ENCODE measurements at places on chromosomes 6 and 20. TPM values are rescaled to one million over a fixed set of nuclear protein-coding genes. Genes with fewer than 3 reads are reported as not detected.

The RIPK1 gene
- total RNA-seq = 28.2 TPM

The CPXM1 gene
- 53.5 TPM for total RNA-seq

The LY6G6F gene
- not detected for total RNA-seq

The TP53INP2 gene
- 3.0 TPM for total RNA-seq

DNA sequence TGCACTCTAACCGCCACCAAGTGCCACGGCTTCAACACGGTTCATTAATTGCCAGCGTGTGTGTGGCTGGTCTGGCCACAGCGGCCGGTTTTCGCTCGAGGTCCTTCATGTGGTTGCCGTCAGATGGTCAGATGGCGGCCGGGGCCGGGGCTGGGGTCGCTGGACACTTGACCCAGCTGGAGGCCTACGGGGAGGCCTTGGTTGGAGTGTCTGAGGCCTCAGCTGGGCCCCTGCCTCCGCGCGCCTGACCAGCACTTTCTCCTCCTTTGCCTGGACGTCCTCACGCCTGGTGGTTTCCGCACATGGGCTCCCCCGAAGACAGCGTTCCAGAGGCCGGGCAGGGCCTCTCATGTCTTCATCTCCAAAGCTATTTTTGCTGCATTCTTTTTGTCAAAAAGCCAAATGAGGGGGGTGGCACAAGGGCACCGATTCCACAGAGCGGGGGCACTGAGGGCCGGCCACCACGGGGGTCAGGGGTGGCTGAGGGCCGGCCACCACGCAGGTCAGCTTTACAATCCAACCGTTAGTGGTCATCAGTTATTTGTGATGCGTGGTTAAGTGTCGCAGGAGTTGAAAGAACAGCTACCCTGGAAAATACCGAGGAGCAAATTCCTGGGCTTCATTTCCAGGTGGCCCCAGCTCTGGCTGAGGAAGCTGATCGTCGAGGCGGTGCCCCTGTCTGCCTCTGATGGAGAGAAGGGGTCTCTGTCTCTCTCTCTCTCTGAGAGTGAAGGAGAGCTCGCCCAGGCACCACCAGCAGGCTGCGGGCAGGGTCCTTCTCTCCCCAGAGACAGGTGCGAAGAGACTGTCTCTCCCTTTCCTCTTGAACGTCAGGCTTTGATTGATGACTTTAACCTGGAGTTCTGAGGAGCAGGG lies 50.5 kb upstream of the FRMD1 start:
- DNase-seq = no peak

DNA sequence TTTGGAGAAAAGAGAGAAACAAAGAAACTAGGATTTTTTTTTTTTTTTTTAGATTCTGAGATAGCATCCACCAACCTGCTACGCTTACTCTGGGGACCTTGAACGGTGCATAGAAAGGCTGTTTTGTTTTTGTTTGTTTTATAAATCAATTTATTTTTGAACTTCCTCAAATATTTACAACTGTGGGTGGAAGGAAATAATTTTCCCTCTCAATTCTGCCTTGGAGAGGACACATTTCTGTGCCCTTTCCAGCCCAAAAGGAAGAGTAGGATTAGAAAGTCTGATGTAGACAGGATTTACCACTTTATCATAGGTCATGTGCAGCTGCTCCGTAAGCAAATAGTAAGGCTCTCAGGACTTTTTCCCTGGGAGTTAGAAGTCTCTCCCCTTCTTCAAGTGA lies 190.5 kb downstream of the NKAIN2 start:
- DNase-seq = no peak

DNA sequence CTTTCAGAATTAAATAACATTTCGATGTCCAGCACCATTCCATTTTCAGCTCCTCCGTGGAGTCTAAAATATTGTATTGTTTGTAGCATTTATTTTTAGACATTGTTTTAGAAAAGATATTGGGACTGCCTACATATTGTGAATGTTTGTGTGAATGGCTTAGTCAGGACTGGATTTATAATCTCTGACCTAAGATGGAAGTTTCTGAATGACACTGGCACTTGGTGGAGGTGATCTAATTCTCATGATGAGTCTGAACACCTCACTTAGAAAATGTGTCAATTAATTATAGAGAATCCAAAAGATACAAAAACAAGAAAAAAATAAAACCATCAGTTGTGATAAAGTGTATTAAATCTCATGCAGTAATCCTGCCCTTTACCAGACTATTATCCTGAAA lies 60.8 kb upstream of the HBS1L start:
- no peak for DNase-seq

DNA sequence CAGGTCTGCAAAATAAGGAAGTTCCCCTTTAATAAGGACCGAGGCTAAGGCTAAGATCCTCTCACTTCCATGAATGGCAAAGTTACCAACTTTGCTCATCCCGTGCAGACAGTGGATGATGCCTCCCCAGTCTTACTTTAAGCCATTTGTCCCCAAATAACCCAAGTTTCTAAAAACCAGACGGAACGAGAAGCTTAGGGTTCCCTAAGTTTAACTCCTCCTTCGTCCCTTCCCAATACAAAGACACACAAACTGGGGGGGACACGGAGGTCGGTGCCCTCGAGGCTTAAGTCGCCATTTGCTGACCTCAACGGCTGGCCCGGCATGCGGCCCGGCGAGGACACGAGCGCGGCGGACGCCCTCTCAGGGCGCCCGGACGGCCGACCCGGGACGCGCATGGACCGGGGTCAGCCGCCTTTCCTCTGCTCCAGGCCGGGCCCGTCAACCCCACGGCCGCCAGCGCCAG lies 527 bp downstream of the FBXO30 start:
- DNase-seq = no peak

- DNase-seq = no peak
Observed at GRCh38 chr6:79042799-79043126, 35.3 kb downstream of the PHIP start.

The PPIL6 gene
- total RNA-seq = not detected

DNA sequence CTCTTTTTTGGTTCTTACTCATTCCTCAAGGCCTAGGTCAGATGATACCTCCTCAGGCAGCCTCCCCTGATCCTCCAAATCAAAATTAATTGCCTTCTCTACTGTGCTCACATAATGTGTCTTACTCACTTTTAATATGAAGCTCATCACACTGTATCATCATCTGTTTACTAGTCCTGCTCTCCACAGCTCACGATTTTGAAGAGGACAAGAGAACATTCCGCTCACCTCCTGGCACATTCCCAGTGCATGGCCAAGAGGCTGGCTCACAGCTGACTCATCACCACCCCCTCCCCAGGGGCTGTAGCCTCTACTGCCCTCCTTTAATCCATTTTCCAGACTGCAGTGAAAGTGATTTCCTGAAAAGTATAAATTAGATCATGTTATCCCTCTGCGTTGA lies 133.1 kb downstream of the ALDH8A1 start:
- DNase-seq = no peak

DNA sequence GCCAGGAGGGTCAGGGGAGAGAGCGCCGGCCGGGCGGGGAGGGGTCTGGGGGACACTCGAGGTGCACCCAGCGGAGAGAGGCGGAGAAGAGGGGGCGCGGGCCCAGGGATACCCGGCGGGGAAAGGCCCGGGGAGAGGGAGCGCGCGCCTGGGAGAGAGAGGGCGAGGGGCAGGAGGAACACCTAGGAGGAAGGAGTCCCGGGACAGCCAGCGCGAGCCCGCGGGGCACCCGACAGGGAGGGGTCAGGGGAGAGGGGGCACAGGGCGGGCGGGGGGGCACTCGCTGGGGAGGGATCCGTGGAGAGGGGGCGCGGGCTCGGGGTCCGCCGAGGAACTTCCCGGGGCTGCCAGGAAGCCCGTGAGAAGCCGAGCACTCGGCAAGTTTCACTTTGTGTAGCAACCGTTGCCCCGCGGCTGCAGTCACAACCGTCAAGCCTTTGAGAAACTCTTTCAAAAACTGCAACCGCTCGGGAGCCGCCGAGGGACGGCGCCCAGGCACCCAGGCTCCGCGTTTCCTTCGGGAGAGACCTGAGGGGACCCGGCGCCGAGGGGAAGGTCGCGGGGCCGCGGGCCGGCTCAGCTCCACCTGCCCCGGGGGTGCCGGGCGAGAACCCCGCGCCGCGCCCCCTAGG lies 471 bp downstream of the EZR start:
- DNase-seq = peak; percentile 84

The ASXL1 gene
- total RNA-seq = 119 TPM

DNA sequence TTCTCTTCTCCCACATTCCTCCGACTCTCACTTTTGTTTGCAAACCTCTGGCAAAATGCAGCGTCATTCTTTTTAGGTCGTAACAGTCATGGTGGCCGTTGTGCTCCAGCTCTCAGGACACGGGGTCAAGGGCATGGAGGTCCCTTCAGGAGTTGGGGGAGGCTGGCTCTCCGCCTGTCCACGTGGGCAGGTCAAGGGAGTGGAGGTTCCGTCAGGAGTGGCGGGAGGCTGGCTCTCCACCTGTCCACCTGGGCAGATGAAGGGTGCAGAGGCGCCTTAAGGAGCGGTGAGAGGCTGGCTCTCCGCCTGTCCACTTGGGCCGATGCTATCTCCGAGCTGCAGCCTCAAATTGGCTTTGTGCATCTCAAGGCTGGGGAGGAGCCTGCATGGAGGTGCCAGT lies 98.0 kb downstream of the ERMARD start:
- DNase-seq = no peak

- no peak for DNase-seq
Observed at GRCh38 chr6:157466342-157466648, 85.3 kb downstream of the ZDHHC14 start.

The TRIM40 gene
- total RNA-seq = not detected

DNA sequence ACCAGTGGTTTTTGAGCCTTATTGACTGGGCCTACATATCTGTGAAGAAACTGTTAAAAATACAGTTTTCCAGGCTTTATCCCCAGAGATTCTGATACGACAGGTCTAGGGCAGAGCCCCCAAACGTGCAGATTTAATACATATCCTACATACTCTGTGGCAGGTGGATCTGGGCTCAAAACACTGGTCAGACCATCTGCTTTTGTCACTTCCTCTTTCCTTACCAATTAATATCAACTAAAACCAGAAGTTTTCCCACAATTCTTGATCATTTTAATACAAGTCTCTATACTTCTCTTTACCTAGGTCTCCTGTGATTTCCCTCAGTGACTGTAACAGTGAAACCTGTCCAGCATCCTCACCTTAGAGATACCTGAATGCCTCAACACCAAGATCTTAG lies 108.8 kb downstream of the PREP start:
- DNase-seq = no peak

GRCh38 chr6:93416571-93417420 lies 2.6 kb downstream of the EPHA7 start:
- DNase-seq = no peak

DNA sequence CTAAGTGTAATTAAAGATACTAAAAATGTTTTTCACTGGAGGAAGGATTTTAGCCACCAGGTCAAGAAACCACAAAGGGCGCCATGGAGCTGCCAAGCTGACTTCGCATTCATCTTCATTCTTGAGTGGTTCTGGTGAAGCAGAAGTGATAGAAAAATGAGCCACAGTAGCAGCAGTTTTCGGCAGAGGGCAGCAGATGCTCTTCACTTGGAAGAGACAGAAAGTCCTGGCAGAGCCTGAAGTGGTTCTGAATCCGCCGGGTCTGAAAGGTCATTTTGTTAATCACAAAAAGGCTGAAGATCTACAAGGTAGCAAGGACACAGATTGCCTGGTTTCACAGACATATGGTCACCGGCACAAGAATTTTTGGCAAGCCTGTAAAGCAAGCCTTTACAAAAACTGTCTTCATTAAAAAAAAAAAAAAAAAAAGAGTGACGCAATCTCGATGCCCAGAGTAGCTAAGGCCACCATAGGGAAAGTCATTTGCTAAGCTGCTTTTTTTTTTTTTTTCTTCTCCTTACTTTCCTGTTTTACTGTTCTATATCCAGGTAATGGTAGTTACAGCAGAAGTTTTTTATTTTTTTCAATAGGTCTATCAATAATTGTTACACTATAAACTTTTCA lies 345.1 kb upstream of the AGPAT4 start:
- DNase-seq = no peak

DNA sequence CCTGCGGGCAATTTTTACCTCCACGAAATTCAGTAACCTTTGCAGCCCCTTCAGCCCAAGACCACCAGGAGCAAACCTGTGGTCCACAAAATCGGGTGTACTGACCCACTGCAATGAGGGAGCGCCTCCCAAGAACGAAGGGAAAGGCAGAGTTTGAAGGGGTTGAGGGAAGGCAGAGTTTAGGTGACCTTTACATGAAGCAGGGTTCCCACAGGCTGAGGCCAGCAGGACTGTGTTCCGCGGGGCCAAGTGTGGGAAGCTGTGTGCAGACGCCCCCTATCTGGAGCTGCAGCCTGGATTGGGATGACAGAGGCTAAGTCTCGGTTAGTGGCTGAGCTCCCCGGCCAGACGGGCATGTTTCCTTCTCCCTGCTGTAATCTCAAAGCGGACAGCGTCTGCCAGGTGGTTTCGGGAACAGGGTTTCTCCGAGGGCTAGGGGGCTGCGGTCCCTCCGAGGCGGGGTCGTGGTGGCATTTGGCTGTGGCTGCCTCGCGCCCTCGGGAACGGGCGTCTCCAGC lies 826 bp upstream of the PYGB start:
- no peak for DNase-seq

DNA sequence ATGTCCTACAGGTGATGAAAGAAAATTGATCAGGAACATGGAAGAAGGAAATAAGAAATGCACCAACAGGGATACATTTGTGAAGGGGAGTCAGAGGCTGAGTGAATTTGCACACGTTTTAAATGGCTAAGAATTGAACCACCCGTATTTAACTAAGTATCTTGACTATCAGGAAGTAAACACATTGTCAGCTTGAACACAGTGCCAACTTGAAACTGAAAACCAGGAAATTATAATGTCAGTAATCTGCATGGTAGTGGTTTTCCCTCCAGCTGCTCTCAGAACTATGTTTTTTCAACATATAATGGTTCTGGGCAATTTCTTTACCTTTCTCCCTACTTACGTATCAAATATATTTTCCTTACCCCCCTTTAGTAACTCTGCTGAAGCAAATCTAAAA lies 366.5 kb upstream of the POU3F2 start:
- no peak for DNase-seq

- DNase-seq = no peak
Observed at GRCh38 chr6:12714022-12714421, 2.5 kb upstream of the PHACTR1 start.

The RAET1L gene
- not detected for total RNA-seq

DNA sequence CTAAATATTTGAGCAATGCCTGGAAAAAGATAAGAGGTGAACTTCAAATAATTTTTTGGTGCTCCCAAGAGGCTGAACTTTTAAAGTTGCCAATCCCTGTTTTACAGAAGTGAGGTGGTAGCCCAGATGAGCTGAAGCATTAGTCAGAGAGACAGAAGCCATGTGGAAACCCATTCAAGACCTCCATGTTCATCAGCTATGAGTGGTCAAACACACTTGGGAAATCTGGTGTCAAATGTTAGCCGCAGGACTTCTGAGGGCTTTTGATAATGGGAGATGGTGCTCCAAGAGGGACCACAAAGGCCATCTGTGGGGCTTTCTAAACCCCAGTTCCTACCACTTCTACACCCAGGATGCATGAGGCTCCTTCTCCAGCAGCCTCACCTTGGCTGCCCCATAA lies 77.5 kb upstream of the MRPS10 start:
- no peak for DNase-seq

DNA sequence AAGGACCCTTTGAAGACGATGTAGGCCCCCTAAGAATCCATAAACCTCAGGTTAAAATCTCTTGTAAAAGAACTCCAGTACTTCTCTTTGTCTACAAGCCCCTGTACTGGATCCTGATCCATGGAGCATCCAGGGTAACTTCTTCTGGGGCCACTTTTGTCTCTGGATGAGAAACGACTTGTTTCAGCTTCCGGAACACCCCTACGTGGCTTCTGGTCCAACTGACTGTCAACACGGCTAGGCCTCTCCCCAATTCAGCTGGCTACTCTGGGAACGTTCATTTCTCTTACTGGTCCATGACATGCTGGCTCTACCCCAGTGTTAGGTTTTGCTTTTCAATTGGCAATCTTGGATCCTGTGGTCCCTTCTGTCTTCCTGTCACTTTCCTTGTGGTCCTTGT lies 198.0 kb downstream of the BACH2 start:
- DNase-seq = no peak

The PTPRK gene
- 13.8 TPM for total RNA-seq

Measured in natural killer cell treated with Interleukin-12 subunit alpha and Interleukin-12 subunit beta and Interleukin-15 and Interleukin-18, amount 100 ng/mL, for 72 hours (primary cell).